Activated T-cell treated with anti-CD3 and anti-CD28 coated beads, Interleukin-2, amount 50 U/mL, for 48 hours (primary cell): ENCODE measurements at places on chromosomes 4 and X.

DNA sequence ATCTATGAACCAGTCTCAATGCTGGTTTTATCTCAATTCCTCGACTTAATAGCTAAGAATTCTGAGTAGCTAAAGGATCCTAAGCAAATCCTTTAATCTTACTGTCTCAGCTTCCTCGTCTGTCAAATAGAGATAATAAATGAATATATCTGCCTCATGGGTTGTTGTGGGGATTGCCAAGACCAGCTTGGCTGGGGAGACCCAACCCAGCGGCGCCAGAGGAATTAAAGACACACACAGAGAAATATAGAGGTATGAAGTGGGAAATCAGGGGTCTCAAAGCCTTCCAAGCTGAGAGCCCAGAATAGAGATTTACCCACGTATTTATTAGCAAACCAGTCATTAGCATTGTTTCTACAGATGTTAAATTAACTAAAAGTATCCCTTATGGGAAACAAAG is 41.9 kb downstream of the SLC34A2 start:
- DNase-seq = no peak

- DNase-seq = no peak
Measured at GRCh38 chr4:92210906-92211305, 92.9 kb upstream of the GRID2 start.

DNA sequence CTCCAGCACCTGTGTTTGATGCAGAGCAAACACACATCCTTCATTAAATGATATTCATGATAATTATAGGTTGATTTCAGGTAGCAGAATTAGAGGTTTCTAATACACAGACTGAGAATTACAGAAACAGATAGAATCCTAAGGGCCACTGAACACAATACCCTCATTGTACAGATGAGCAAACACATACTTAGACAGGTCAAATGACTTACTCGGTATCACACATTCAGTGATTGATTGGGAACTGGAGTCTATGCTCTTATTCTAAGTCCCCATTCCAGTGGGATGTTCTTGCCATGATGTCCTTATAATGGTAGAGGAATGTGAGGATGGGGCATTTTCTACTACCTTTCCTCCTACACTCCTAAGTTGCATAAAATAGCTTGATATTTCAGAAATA is 70.8 kb downstream of the DCAF8L1 start:
- no peak for DNase-seq

DNA sequence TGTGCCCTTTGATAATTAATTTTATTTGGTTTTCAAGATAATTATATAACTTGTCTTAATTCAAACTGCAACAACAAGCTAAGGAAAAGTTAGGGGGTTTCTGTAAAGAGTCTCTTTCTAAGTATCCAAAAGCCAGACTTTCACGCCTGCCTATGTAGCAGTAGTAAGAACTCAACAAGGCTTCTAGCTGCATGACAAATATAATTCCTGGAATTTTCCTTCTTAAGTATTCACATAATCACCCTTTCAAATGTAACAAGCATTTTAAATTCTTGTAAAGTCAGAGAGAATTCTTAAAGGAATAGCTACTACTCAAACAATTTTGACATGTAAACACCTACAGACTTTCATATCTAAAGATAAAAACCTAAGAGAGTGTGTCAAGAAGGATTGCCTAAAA is 189.7 kb upstream of the NDST3 start:
- DNase-seq = no peak

- DNase-seq = no peak
Measured at GRCh38 chr4:14646831-14647230, 355.4 kb upstream of the CPEB2 start.

DNA sequence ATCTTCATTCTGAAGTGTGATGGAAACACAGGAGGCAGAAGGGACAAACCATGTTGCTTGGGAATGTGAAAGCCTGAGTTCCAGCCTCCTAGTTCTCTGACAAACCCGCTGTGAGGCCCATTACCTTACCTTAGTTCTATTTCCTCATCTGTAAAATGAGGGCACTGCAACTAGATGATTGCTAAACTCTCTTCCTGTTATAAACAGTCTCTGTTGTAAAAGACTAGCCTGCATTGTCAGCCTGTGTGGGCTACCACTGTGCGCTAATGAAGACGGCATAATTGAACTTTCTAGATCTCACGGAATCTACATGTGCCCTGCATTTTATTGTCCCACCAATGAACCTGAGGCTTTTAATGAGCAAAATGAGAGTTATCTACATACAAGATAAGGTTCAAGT is 147.2 kb downstream of the AFF2 start:
- DNase-seq = no peak

DNA sequence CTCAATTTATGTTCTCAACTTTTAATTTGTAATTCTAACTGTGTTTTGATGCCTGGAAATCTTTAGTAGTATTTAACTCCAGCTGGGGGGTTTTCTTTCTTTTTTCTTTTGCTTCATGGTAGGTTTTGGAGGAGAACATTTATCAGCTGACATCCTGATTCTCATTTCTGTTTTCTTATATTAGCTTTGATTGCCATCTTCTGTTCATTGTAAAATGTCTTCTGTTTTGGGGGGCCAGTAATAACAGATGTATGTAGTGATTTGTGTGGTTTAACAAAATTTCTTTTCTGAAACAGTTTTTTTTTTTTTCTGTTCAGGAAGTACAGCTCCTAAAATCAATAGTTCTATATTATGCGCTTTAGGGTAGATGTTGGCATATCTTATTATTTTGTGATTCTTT is 182.2 kb downstream of the GABRB1 start:
- no peak for DNase-seq

DNA sequence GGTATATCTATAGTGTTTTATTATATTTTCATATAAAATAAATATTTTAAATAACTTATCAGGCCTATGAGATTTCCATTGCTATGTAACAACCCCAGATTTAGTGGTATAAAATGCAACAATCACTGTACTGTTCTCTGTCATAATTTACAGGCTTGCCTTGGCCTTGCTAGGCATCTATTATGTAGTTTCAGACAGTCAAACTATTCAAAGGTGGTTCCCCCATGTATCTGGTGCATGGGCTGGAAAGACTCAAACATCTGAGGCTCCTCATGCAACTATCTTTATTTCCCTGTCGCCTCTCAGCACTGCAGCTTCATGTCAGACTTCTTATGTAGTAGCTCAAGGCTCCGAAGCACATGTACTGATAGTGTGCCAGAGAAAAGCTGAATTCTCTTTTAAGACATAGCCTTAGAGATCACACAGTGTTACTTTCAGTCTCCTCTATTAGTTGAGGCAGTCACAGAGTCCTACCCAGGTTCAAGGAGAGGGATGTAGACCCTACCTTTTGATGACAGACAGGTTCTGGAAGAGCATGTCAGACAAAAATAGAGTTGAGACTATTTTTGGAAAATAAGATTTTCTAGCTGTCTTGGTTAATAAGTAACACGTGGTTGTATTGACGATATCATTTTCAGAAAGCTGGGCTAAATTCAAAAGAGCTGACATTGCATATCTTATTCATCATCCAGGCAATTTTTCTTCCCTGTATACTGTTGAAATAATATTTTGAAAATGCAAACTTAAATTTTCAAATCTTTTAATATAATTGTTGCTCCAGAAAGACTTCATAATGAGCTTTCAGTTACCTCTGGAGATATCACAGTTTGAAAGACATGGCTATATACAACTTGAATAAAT is 19.4 kb downstream of the MTTP start:
- DNase-seq = no peak

DNA sequence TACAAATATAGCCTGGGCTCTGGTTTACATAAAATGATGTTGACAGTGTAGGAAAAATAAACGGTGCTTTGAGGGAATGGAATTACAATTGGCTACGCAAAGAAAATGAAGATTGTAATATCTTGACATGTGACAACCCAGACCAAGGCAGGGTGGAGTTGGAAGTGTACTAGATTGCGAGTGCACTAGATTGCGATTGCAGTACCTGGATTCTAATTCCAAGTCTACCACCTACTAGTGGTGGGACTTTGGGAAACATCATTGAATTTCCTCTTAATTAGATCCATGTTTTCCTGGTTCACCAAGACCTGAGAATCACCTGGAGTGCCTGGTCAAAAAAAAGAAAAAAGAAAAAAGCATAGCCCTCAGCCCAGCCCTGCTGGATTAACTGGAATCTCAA is 18.6 kb downstream of the EGF start:
- DNase-seq = no peak

- no peak for DNase-seq
Measured at GRCh38 chrX:65871671-65872311, 168.1 kb downstream of the VSIG4 start.

GRCh38 chrX:123324625-123325024 is 140.5 kb downstream of the GRIA3 start:
- no peak for DNase-seq

DNA sequence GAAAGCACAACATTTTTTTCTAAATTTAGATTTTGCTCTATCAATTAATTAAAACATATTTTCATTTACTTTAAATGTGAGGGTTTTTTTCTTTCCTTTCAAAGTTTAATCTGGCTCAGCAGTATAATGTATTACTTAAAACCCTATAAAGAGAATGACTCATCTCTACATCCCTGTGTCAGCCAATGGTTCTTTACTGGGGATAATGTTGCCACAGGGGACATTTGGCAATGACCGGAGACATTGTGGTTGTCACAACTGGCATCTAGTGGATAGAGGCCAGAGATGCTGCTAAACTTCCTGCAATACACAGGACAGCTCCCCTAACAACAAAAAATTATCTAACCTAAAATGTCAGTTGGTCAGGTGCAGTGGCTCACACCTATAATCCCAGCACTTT is 53.8 kb downstream of the SYNPO2 start:
- no peak for DNase-seq

DNA sequence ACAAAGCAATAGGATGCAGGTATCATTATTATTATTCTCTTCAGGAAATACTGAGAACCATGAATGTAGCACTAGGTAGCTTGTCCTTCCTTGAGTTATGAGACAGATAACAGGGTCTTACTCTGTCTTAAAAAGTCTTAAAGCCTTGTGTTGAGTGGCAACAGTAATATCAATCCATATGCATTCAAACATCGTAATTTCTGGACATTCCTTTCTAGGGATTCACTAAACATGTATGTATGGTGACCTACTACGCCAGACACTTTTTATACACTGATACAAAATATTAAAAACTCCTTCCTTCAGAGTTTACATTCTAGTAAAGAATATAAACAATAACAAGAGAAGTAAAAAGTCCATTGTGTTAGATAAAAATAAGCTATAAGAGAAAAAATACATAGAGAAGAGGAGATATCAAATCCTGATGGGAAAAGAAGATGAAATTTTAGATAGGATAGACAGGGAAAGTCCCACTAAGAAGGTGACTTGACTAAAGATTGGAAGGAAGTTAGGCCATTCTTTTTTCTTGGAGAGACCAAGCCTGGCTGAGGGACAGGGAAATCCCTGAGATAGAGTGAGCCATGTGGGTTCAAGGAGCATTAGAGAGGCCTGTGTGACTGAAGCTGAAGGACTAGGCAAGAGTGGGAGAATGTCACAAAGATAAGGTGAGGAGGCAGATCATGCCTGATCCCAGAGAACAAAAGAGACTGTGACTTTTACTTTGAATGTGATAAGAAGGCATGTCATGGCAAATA is 5.0 kb upstream of the DDX60L start:
- no peak for DNase-seq

- peak; percentile 29 for DNase-seq
Measured at GRCh38 chr4:154164931-154165839, 326.4 kb downstream of the DCHS2 start.

DNA sequence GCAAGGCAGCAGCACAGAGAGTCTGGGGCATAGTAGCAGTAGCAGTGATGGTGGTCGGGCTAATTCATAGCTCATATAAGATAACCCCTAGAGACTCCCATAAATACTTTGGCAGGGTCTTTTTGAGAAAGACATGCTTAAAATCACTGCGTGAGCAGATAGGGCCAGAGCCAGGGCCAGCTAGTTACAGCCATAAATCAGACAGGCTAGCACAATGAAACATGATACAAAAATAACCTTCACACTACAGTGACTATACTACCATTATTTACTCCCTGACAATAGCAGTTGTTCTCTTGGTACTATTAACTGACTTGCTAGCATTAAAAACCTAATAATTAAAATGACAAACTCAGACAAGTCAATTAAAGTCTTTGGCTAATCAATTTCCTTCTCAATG is 295.9 kb downstream of the SMARCA1 start:
- no peak for DNase-seq

DNA sequence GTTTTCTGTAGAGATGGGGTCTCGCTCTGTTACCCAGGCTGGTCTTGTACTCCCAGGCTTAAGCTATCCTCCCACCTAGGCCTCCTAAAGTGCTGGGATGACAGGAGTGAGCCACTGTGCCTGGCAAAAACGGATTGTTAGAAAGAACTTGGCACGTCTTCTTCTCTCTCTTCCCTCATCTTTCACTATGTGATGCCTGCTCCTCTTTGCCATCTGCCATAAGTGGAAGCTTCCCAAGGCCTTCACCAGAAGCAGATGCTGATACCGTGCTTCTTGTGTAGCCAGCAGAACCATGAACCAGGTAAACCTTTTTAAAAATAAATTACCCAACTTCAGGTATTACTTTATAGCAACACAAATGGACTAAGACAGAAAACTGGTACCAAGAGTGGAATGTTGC is 36.9 kb upstream of the HUWE1 start:
- DNase-seq = no peak

DNA sequence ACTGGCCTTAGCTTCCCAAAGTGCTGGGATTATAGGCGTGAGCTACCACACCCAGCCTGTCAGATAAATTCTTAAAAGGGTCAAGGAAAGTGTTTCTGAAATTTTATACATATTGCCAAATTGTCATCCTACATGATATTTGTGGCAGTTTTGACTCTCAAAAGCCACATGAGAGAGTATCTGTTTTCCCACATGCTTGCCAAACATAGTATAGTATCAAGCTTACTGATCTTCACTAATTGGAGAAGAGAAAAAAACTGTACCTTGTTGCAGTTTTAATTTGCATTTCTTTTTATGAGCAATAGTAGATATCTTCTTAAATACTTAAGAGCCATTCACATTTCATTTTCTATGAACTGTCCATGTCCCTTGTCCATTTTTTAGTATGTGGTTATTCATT is 83.6 kb downstream of the TET2 start:
- DNase-seq = no peak

DNA sequence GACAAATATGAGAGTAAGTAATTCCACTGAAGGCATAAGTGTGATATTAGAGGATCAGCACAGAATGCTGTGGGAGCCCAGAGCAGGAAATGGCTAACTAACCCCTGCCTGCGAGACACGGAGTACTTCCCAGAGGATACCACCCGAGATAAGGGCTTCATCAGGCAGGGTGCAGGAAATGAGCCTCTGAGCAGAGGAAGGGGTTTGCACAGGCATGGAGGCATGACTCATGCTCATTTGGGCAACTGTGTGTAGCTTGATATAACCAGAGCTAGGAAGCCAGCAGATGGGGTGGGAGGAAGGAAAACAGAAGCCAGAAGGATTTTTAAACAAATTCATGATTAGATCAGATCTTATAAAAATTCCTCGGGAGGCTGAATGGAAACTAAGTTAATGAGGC is 70.0 kb upstream of the TSPAN5 start:
- no peak for DNase-seq

- no peak for DNase-seq
Measured at GRCh38 chr4:153524682-153525081, 58.5 kb downstream of the TMEM131L start.

- no peak for DNase-seq
Measured at GRCh38 chr4:107212565-107212964, 176.5 kb upstream of the DKK2 start.

- peak; percentile 76 for DNase-seq
Measured at GRCh38 chr4:184983672-184984356, 34.5 kb upstream of the HELT start.
